ENCODE measurements at places on chromosomes 7 and 10. TPM values are rescaled to one million over a fixed set of nuclear protein-coding genes. Genes with fewer than 3 reads are reported as not detected.

Gene BICC1
- 72.5 TPM for polyA plus RNA-seq

Gene RBP4
- 0.43 TPM for polyA plus RNA-seq

Gene OPALIN
- polyA plus RNA-seq: not detected

Gene GRID1
- polyA plus RNA-seq: 1.6 TPM

Gene ZNF33A
- polyA plus RNA-seq: 43.5 TPM

Data from left renal cortex interstitium (tissue), 4 donors.